ENCODE measurements at places on chromosomes 5 and 9.

- no peak for DNase-seq
Measured at GRCh38 chr9:132755096-132755495, 84.8 kb downstream of the GTF3C4 start.

DNA sequence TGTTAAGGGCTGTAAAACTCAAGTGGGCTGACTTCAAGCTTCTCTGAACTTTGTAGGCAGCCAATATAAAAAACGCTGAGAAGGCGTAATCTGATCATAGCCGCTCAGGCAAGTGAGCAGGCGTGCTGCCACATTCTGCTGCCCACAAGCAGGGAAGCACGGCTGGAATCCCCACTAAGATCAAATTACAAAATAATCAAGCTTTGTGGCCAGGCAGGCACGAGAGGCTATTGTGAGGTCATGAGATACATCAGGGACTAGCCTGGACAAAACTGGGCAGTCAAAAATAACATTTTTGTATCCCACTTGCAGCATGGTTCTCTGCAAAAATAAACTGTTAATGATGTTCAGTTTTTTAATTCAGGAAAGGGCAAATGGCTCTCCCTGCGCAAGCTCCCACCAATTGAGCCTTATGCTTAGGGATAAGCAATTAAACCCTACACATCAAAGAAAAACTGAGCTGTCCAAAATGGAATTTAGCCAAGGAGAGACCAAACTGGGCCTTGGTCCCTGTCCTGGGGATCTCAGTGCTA is 64.0 kb downstream of the POU5F2 start:
- DNase-seq: no peak

DNA sequence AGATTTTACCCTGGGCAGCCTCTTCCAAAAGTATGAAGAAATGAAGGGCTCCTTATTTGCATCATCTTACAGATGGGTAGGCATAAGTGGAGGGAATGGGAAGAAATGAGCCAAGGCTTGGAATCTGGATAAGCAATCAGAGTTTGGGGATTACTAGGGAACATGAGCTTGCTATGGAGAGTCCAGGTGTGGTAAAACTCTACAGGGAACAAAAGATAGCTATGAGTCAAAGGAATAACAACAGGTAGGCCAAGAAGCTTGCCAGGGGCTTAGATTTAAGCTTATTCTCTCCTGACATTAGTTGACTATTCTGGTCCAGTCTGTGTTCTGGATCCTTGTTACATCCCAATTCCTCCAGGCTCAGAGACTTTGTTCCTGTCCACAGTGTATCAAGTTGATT is 16.4 kb downstream of the RFK start:
- DNase-seq: no peak

DNA sequence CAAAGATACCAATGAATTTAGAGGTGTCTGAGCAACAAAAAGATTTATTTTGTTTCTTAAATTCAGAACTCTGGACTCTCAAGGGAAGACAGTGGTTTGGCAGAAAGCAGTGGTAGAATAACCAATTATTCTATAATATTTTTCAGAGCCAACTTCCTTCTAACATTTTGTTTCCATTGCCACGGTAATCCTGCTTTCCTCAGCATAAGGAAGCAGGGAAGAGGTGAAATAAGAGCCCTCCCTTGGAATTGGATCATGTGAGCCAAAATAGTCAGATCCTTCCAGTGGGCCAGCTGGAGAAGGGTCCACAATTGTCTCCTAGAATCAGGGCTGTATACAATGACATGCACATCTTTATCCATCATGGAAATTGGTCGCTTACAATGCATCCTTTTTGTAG is 130.0 kb upstream of the MAP1B start:
- no peak for DNase-seq

GRCh38 chr5:40784916-40785315 is 13.3 kb downstream of the PRKAA1 start:
- DNase-seq: no peak

- no peak for DNase-seq
Measured at GRCh38 chr5:109844148-109844547, 154.4 kb downstream of the MAN2A1 start.

- no peak for DNase-seq
Measured at GRCh38 chr9:123309611-123310010, 41.2 kb upstream of the STRBP start.

DNA sequence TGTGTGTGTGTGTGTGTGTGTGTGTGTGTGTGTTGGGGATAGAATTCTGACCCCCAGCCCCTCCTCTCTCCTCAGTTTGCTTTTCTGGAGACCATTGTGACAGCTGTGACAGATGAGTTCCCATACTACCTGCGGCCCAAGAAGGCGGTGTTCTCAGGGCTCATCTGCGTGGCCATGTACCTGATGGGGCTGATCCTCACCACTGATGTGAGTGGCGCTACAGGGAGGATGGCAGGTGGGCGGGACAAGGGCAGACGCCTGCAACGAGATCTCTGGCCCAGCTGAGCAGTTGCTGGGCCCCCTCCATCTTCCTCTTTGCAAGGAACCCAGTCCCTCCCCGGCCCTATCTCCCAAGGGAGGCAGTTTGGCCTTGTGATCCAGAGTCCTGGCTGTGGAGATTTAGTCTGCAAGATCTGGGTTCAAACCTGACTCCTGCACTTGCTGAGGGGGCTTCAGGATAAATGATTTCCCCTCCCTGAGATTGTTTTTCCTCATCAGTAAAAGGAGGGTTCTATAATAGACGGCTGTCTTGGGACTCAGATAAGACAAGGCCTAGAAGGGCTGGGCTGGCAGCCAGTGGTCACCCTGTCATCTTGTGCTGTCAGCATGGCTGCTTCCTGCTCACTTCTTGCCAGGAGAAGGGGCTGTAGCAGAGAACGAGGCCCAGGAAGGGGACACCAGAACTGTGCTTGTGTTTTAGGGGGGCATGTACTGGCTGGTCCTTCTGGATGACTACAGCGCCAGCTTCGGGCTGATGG is 14.1 kb downstream of the SLC6A7 start:
- DNase-seq: no peak

GRCh38 chr5:101091902-101092301 is 188.8 kb upstream of the ST8SIA4 start:
- no peak for DNase-seq

GRCh38 chr9:5488221-5489008 is 21.9 kb upstream of the PDCD1LG2 start:
- DNase-seq: no peak

DNA sequence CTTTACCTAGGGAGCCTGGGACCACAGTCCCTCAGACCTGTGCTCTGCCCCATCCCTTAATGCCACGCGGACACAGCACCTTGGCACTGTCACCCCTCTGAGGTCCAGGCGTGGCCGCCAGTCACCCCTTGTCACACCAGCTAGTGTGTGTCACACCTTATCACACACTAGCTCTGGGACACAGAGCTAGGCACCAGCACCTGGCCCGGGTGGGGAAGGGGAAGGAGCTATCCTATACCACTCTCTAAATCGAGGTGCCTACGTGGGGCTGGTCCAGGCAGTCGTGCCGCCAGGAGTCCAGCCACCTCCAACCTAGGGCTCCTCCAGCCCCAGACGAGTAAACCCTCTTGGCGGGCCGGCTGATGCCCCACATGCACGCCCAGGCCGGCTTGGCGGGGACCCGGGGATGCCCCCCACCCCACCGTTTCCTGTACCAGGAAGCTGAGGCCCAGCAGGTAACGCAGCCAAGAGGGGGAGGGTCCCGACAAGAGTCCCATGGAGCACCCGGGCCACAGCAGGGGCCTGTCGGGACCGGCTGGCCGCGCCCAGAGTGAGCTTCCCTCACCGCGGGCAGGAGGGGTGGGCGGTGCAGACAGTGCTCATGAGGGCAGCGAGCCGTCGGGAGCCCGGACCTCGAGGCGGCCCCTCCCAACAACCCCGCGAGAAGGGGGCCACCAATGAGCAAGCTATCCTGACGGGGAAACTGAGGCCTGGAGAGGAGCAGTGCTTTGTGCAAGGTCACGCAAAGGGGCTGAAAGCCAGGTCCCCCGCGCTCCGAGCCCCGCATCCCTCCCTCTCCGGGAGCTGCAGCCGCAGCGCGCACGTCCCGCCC is 550 bp downstream of the CORO2A start:
- no peak for DNase-seq

- DNase-seq: no peak
Measured at GRCh38 chr9:85586684-85587083, 155.1 kb downstream of the AGTPBP1 start.

GRCh38 chr5:22567983-22568382 is 285.2 kb downstream of the CDH12 start:
- no peak for DNase-seq

DNA sequence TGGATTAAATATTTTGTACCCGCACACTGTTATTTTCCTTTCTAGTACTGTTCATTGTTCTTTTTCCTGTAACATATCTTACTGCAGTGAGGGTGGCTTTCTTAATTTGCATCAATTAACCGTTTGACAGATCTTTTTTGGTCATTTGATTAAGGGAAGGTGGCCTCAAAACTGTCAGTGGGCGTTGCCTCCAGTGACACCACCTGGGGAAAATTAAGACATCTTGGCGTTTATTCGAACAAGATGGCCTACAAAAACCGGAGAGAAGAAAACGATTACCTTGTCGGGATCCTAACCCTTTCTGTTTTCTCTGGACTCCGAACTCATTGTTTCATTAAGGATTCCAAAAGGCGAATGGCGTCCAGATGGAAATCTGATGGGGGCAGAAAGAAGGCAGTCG is 2.0 kb downstream of the BASP1 start:
- DNase-seq: no peak

All from activated CD4-positive, alpha-beta T cell treated with anti-CD3 and anti-CD28 coated beads for 24 hours (primary cell).